ENCODE measurements at places on chromosomes 16 and 17.
A peak's percentile ranks its signal among the peaks of the same experiment; 100 is the strongest.

GRCh38 chr16:67006930-67007658 is 18.7 kb downstream of the CES4A start:
- no peak for DNase-seq

DNA sequence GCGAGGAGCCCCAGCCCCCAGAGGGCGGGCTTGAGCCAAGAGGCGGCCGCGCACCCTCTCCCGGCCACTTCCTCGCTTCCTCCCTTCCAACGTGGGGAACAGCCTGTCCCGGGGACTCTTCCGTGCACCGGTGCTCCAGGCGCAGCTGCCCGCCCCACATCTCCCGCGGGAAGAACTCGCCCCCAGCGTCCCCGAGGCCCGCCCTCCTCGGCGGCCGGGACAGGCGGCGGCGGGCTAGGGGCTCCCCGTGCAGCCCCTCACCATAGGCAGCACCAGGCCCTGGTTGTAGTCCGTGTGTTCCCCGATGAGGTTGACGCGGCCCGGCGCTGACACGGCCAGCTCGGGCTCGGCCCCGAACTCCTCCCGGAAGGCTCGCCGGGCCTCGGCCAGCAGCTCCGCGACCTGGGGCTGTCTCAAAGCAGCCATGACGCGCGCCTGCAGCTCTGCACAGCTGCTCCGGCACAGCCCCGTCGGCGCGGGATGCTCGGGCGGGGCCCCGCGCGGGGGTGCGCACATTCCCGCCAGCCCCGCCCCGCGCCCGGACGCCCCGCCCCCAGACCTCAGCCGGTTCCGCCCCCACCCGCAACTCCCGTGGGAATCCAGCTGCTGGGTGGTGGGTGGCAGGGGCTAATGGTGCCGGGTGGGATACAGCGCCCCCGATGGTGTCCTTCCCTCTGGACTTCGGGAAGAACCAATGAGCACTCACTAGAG is at the start of gene GALK1:
Gene GALK1, minus strand, starts transcription at position 482 of the 711 bp plus-strand sequence. Its CDS starts 56 bp downstream, at position 426.
- DNase-seq, result peak; percentile 85

- no peak for DNase-seq
Measured at GRCh38 chr17:48601539-48602425, 3.0 kb downstream of the HOXB6 start.

- DNase-seq, result peak; percentile 26
Measured at GRCh38 chr17:19238167-19238505, 970 bp downstream of the EPN2 start.

DNA sequence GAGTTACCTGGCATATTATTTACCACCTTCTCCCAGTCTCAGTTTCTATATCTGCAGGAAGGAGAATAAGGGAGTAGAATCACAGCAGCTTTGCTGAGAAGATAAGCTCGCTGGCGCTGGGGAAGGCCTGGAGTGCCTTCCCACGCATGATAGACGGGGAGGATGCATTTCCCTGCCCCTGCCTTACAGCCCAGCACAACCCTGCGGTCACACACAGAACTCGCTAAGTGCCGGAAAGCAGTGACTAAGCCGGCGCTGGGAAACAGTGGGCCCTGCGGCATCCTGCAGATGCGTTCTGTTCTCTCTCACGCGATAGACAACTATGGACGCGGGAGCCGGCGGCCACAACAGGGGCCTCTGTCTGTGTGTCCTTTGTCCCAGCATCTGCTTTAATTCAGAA is 4.8 kb downstream of the CA5A start:
- DNase-seq, result peak; percentile 34

DNA sequence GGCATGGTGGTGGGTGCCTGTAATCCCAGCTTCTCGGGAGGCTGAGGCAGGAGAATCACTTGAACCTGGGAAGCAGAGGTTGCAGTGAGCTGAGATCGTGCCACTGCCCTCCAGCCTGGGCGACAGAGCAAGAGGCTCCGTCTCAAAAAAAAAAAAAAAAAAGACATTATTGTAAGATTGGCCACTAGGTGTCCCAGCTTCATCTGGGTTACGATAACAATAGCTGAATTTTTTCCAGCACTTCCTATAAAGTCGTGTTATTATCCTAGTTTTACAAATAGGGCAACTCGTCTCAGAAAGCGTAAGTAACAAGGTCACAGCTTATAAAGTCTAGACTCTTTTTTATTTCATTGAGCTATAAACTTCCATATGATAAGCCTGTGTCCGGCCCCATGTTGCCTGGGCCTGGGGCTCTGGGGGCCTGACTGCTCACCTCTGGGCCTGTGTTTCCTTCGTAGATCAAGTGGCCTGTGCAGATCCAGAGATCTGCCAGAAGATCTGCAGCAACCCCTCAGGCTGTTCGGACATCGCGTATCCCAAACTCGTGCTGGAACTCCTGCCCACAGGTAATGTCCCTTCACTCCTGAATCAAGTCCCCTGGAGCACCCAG is 60.5 kb downstream of the SLC5A11 start:
- peak; percentile 20 for DNase-seq

GRCh38 chr16:57683636-57684545 is 10.7 kb upstream of the DRC7 start:
- DNase-seq, result no peak

- DNase-seq, result no peak
Measured at GRCh38 chr16:84121007-84121406, 4.3 kb upstream of the MBTPS1 start.

DNA sequence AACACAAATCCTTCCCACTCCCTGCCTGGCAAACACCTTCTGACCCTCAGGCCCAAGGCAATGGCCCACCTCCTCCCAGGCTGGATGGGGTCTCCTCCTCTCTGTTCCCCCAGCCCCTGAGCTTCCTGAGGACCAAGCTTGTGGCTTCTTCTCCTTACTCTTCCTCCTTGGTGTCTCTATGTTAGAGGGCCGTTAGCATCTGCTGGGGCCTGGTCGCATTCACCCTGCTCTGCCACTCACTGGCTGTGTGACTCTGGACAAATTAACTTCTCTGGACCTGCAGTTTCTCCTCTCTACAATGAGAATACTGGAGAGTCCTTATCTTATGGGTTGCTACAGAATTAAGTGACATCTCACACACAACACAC is 725 bp upstream of the MT2A start:
- DNase-seq, result no peak

- no peak for DNase-seq
Measured at GRCh38 chr16:67215706-67216105, 11.2 kb upstream of the TMEM208 start.

DNA sequence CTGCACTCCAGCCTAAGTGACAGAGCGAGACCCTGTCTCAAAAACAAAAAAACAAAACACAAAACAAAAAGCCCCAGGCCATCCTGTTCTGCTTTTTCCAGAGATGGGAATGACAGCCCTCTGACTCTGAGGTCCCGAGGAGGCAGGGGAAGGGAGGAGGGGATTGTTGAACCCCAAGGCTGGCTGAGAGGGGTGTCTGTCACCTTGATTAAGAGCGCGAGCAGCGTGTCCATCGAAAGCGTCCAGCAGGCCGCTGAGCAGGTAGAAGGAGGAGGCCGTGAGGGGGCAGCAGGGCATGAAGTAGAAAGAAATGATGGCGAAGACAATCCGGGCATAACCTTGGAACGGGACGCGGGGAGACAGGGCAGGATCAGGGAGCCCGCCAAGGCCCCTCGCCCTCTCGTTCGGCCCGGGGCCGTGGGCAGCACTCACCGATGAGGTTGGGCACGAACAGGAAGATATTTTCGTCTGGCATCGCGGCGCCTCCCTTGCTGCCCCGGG is 593 bp downstream of the CDIPT start:
- DNase-seq, result no peak

DNA sequence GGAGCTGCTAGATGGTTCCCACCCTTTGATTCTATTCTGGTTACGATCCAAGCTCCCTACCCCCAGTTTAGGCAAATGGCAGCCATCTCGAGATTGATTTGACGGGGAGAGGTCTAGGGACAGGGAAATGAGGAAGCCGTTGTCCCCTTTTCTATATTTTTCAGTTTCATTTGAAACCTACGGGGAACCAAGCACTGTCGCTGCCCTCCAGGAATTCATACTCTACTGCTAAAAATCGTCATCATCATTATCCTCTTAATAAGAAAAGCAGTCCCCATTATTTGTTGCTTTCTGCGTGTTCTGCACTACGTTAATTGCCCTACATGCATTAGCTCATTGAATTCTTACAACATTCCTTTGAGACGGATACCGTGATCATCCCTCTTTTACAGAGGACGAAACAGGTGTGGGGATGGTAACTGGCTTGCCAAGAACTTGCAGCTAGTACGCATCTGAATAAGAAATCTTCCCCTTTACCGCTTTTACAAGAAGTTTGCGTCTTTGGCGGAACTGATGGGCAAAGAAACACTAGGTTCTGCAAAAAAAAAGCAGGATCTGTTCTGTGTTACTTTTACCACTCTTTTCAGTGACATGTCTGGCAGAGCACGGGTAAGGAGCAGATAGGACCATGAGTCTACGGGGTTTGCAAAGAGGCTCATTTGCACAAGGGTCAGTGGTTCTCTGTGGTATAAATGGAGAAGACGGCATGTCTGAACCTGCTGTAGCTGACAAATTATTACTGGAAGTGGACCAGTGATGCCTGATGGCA is 1.1 kb downstream of the CCP110 start:
- DNase-seq, result peak; percentile 24

DNA sequence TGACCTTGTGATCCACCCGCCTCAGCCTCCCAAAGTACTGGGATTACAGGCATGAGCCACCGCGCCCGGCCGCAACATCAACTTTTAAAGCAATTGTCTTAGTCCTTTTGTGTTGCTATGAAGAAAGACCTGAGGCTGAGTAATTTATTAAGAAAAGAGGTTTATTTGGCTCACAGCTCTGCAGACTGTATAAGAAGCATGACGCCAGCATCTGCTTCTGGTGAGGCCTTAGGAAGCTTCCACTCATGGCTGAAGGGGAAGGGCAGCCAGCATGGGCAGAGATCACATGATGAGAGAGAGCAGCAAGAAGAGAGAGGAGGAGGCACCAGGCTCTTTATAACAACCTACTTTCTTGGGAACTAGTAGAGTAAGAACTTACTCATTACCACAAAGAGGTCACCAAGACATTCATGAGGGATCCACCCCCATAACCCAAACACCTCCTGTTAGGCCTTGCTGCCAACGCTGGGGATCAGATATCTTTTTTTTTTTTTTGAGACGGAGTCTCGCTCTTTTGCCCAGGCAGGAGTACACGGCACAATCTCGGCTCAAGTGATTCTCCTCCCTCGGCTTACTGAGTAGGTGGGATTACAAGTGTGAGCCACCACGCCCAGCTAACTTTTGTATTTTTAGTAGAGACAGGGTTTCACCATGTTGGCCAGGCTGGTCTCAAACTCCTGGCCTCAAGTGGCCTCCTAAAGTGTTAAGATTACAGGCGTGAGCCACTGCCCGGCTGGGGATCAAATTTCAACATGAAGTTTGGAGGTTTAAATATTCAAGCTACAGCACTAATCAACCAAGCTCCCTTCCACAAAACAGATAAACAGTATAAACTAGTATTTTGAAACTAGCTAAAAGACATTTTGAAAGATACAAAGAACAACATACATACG is 21.4 kb upstream of the GPT2 start:
- DNase-seq, result no peak

DNA sequence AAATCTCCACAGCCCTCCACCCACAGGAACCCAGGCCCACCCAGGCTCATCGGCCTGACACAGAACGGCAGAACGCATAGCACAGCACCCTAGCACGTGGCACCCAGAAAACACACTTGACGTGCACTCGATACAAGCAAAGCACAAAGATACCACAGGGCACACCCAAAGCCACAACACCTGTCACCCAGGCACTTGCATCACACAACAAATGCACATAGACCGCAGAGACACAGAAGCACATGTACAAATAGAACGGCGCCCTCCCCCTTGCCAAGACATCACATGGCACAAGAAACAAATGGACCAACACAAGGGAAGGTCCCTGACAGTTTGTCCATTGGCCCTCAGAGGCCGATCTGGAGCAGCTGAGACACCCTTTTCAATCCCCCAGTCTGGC is 147.7 kb upstream of the WSCD1 start:
- DNase-seq, result no peak

- DNase-seq, result no peak
Measured at GRCh38 chr17:48883171-48883570, 9.4 kb upstream of the ATP5MC1 start.

DNA sequence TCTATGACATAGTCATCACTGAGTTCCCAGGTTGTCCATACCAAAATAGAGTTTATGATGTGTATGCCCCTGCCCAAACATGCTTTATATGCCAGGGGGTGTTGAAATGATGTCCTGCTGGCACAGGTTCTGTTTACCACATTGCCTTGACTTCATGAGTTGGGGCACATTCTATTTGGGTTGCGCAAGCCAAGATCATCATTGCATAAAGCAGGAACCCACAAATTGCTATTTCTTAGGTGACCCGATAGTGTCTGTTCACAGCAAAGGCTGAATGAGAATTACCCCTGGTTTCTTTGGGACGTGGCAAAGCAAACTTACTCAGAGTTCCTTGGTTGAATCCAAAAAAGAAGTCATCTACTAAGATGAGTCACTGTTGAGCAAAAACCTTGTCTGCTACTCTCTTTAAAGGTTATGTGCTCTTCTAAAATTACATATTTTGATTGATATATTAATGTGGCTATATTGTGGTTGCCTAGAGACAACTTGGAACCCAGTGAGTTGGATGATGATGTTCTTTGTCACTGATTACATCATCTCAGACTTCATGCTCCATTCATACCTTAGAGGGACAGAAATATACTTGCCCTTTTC is 912.6 kb upstream of the SOX9 start:
- no peak for DNase-seq

DNA sequence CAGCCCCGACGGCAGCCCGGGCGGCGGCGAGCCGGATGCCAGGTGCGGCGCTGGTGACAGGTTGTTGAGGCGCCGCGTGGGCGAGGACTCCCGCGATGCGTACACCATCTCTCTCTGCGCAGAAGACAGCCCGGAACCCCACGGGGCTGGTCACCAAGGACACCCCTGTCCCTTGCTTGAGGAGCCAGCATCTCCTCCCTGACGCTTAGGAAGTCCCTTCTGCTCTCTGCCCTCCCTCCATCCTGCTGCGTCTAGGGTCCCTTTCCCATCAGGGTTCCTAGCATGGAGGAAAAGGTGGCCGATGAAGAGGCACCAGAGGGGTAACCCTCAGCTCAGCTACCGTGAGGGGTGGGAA is 43.6 kb downstream of the SRCIN1 start:
- DNase-seq, result no peak

DNA sequence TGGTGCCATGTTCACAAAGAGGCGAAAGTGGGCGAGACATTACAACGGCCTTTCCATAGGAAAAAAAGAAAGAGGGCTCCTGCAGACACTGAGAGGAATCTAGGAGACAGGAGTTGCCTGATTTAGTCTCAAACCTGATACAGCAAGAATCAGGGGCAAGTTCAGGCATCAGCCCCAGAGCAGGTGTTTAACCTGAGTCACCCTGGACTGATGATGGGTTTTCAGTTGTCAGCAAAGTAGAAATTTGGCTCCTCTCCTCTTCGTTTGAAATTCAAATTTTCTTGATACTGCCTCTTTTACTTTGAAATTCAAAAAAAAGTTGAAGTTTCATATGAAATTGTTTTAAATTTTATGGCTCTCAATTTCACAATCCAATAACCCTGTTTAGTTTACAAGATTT is 189.5 kb downstream of the ABCC12 start:
- DNase-seq, result no peak

DNA sequence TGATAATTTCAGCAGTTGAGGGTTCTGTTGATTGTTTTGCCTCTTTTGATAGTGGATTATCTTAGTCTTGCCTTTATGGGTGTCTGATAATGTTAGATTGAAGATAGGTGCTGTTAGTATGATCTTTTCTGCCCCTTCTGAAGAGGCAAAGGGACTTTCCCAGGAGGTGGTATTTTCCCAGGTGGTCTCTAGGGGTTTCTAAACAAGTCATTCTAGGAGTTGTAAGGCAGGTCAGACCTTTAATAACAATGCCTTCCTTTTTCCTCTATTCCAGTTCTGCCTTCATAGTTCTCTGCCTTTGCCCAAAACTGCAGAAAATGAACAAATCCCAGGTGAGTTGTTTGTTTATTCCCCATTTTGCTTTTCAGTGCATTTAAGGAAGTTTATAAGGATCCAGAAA is 4.3 kb downstream of the ZFP1 start:
- no peak for DNase-seq

All from HAP-1 (cell line).